Muscle of leg (tissue), 16 donors: ENCODE measurements at places on chromosomes 12 and 14. TPM values are rescaled to one million over a fixed set of nuclear protein-coding genes. Genes with fewer than 3 reads are reported as not detected.

The CLEC12A gene
- 0.81 TPM for polyA plus RNA-seq

The ZC2HC1C gene
- polyA plus RNA-seq = 1.5 TPM

The GTF2H3 gene
- 25.5 TPM for polyA plus RNA-seq

The DACT1 gene
- 22.7 TPM for polyA plus RNA-seq

The PXMP2 gene
- polyA plus RNA-seq = 23.2 TPM

The C12orf60 gene
- polyA plus RNA-seq = 1.5 TPM

The HHIPL1 gene
- polyA plus RNA-seq = 2.8 TPM

The POLE2 gene
- polyA plus RNA-seq = 5.9 TPM

The STAB2 gene
- polyA plus RNA-seq = 5.7 TPM

The KCNMB4 gene
- polyA plus RNA-seq = 30.3 TPM

The CLEC6A gene
- polyA plus RNA-seq = not detected

The BCL11B gene
- polyA plus RNA-seq = 0.89 TPM

The POTEM gene
- not detected for polyA plus RNA-seq

The ACSM4 gene
- 0.17 TPM for polyA plus RNA-seq

The FAM216A gene
- 17.8 TPM for polyA plus RNA-seq

The SIRT4 gene
- polyA plus RNA-seq = 4.6 TPM

The RGS6 gene
- 5.2 TPM for polyA plus RNA-seq

The SMOC1 gene
- polyA plus RNA-seq = 2.8 TPM

The RPAP3 gene
- 28.1 TPM for polyA plus RNA-seq

The SLC7A8 gene
- polyA plus RNA-seq = 10.3 TPM

The TUNAR gene
- 0.18 TPM for polyA plus RNA-seq

The KHNYN gene
- 35.6 TPM for polyA plus RNA-seq

The ENDOU gene
- polyA plus RNA-seq = 0.37 TPM

The RND1 gene
- 0.74 TPM for polyA plus RNA-seq

The PLEKHG7 gene
- polyA plus RNA-seq = 3.2 TPM

The MYF6 gene
- 72.7 TPM for polyA plus RNA-seq

The CLEC4C gene
- not detected for polyA plus RNA-seq

The PTPRO gene
- 1.0 TPM for polyA plus RNA-seq

The ASCL1 gene
- not detected for polyA plus RNA-seq

The SLC2A3 gene
- polyA plus RNA-seq = 13.5 TPM

The ADGRD1 gene
- 4.9 TPM for polyA plus RNA-seq

The PLCZ1 gene
- polyA plus RNA-seq = not detected

The TAS2R46 gene
- polyA plus RNA-seq = not detected

The SMIM41 gene
- 0.43 TPM for polyA plus RNA-seq

The CEP83 gene
- polyA plus RNA-seq = 19.3 TPM

The TAS2R42 gene
- polyA plus RNA-seq = not detected

The CEBPE gene
- 0.29 TPM for polyA plus RNA-seq
